Astrocyte (in vitro differentiated cells and primary cell): ENCODE measurements at places on chromosomes 2 and 18. TPM values are rescaled to one million over a fixed set of nuclear protein-coding genes. Genes with fewer than 3 reads are reported as not detected.

Gene SPP2
- not detected in 2 replicates for total RNA-seq

DNA sequence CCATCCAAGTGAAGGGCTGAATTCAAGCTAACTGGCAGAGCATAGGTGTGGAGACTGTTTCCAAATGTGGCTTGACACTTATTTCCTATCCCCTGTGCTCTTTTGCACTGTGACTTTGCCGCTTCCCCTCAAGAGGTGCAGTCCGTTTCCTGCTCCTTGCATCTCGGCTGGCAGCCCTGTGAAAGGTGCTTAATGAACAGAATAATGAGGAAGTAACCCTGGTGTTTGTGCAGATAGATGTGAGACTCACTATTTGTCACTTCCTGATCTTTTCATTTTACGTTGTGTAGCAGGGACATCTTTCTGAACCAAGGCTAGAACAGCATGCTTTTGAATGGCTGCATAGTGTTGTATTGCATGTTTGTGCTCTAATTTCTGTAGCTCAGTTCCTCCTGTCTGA, 60.8 kb downstream of the CEP192 start:
- peaks cover 46% of the 10 kb centered on the region for H3K36me3 ChIP-seq
- H3K4me3 ChIP-seq = no peak overlapping the region
- H3K27me3 ChIP-seq = no peaks in the 10 kb centered on the region
- no peak for DNase-seq

DNA sequence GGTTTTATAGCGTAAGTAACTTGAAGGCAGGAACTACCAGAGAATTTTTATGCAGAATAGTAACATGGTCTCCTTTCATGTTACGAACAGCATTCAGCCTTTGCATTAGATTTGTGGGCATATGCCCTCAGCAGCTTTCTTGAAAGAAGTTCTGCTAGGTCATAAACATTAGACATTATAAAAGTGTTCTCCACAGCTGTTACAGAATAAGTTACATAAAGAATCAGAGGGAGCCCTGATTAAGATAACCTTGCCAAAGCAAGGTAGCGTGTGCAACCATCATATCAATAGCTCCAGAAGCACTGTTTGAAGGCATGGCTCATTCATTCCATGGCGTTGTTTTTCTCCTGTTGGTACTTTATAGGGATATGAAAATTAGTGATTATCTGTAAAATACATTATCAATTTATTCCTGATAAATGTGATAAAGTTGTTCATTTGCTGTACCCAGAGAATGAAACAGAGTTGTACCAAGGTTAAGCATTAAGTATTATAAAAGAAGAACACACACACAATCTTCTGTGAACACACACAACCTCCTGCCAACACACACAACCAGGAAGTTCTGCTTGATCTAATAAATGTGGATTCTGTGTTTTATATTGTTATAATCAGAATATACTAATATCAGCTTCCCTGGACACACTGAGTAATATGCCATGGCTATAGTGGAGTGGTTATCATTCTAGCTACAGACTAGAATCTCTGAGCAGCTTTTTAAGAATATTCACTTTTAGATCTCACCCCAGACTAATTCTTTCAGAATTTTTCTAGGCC, 286.7 kb upstream of the SLC39A10 start:
- no peaks in the 10 kb centered on the region for H3K27me3 ChIP-seq
- no peak overlapping the region for H3K4me3 ChIP-seq
- H3K4me1 ChIP-seq = no peaks in the 10 kb centered on the region
- no peaks in the 10 kb centered on the region for H3K36me3 ChIP-seq
- H3K27ac ChIP-seq = no peak overlapping the region

DNA sequence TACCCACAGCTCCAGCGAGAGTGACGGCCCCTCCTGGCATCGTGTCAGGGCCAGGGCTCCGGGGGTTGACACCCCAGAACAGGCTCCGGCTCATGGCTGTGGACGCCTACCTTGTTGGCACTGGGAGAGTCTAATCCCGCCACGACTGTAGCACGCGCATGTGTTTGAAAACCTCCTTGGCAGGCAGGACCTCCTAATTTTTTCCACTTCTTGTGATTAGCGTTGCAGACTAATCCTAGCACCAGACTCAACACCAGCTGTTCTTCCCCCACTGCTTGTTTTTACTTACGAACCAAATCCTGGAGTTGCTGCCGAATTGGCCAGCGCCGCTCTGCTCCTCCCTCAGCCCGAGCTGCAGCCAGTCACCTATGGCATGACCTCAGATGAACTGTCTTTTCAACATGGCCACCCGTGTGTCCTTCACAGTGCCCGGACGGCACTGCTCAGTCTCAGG, 110.7 kb downstream of the KLHL29 start:
- H3K27me3 ChIP-seq = peaks cover 43% of the 10 kb centered on the region
- peaks cover 16% of the 10 kb centered on the region for H3K4me1 ChIP-seq
- no peaks in the 10 kb centered on the region for H3K36me3 ChIP-seq
- DNase-seq = no peak
- no peak overlapping the region for H3K27ac ChIP-seq

DNA sequence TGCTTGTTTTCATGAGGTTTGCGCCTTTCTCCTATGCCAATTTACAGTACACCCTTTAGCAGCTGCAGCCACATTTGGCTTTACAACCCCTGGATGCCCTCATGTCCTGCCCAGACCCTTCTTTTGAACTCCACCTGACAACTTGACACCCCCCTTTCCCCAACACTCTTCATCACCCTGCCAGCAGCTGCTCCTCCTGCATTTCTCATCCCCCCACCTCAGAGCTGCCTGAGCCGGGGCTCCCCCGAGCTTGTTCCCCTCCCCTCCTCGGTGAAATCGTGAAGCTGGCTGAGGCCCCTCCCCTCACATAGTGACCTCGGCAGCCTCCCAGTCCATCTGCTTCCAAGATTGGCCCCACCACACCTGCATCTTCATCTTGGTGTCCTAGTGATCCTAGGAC, 40.5 kb downstream of the LRRFIP1 start:
- H3K4me1 ChIP-seq = peaks cover 24% of the 10 kb centered on the region
- no peak overlapping the region for H3K27ac ChIP-seq
- H3K36me3 ChIP-seq = no peaks in the 10 kb centered on the region
- no peak for DNase-seq

DNA sequence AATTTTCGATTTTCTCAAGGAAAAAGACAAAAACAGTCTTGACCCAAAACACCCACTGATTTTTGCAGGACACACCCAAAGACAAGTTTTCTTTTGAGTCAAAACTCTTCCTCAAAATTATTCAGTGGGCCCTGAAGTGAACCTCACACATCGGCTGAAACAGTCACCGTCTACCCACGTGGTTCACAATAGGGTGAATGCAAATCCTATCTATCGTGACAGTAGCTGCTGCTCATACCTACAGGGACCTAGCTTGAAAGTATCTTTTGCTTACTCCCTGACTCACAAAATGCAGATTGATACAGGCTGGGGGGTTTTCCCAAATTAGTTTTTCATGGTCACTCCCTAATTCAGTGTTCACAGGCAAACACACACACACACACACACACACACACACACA, 10.7 kb upstream of the CD226 start:
- DNase-seq = no peak
- no peaks in the 10 kb centered on the region for H3K36me3 ChIP-seq
- no peaks in the 10 kb centered on the region for H3K27me3 ChIP-seq
- no peak overlapping the region for H3K27ac ChIP-seq

DNA sequence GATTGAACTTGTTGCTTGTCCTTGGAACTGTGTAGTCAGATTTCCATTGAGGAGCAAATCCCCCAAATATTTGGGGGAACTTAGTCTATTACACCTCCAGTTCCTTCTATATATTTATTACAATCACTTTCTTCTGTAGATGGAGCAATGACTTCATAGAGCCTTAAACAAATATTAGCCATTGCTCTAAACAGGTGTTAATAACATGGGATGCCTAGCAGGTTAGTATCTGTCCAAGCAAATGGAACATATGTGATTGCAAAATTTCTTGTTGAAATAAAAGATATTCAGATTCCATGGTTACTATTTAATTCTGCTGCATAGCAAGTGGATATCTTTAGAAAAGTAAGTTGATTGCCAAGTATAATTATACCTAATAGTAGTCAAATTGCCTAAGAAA, 207.6 kb upstream of the NABP1 start:
- no peaks in the 10 kb centered on the region for H3K4me1 ChIP-seq
- H3K27me3 ChIP-seq = no peaks in the 10 kb centered on the region
- DNase-seq = no peak
- H3K27ac ChIP-seq = no peak overlapping the region
- no peak overlapping the region for H3K4me3 ChIP-seq

GRCh38 chr18:55983433-55983832, 395.4 kb upstream of the TCF4 start:
- H3K36me3 ChIP-seq = no peaks in the 10 kb centered on the region
- no peak overlapping the region for H3K4me3 ChIP-seq
- no peaks in the 10 kb centered on the region for H3K27me3 ChIP-seq
- DNase-seq = peak; percentile 25
- H3K27ac ChIP-seq = no peak overlapping the region
- peaks cover 2% of the 10 kb centered on the region for H3K4me1 ChIP-seq

DNA sequence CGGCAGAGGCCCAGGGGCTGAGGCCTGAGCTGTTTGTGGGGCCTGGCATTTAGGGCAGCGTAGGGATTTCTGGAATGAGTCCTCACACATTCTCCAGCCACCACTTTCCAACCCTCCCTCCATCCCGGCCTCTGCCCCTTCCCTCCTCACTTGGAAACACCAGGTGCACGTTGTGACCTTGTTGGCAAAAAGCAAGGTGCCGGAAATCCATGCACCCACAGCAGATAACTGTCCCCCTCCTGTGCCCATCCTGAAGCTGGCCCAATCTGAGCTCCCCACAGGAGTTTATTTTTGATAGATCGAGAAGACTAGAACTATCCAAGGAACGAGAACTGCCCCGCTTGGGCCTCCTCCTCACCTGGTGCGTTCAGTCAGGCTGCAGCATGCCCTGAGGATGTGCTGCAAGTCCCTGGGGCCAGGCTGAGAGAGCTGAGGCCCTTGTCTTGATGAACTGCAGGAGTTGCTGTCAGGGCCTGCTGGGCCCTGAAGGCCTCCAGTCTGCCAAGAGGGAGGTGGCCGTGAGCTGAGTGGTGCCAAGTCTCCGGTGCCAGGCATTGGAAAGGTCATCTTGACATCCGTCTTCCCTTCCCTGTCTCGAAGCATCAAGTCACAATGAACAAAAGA, 55.8 kb downstream of the CTIF start:
- no peak overlapping the region for H3K27ac ChIP-seq
- DNase-seq = no peak
- H3K4me1 ChIP-seq = peaks cover 16% of the 10 kb centered on the region
- H3K4me3 ChIP-seq = no peak overlapping the region
- no peaks in the 10 kb centered on the region for H3K27me3 ChIP-seq

- no peak overlapping the region for H3K4me3 ChIP-seq
- H3K27me3 ChIP-seq = peaks cover 3% of the 10 kb centered on the region
- no peak overlapping the region for H3K27ac ChIP-seq
- H3K36me3 ChIP-seq = no peaks in the 10 kb centered on the region
Observed at GRCh38 chr18:10270151-10270571, 184.3 kb upstream of the APCDD1 start.

Gene MOB4
- total RNA-seq = 30.4 and 31.0 TPM in 2 replicates

Gene ANKRD53
- total RNA-seq = 0.94 and 1.1 TPM in 2 replicates

- H3K4me1 ChIP-seq = peaks cover 26% of the 10 kb centered on the region
- no peak for DNase-seq
- no peaks in the 10 kb centered on the region for H3K27me3 ChIP-seq
Observed at GRCh38 chr2:141493936-141494335, 636.9 kb downstream of the LRP1B start.

- H3K4me3 ChIP-seq = no peak overlapping the region
- DNase-seq = no peak
- no peaks in the 10 kb centered on the region for H3K27me3 ChIP-seq
- peak overlapping the region; percentile 91 for H3K27ac ChIP-seq
Observed at GRCh38 chr2:223725986-223726970, 111.1 kb downstream of the AP1S3 start.

- no peaks in the 10 kb centered on the region for H3K27me3 ChIP-seq
- no peak overlapping the region for H3K4me3 ChIP-seq
- DNase-seq = no peak
- no peaks in the 10 kb centered on the region for H3K4me1 ChIP-seq
Observed at GRCh38 chr2:143321994-143322393, 192.8 kb downstream of the ARHGAP15 start.

Gene CFAP210
- 0.20 TPM in 1 of 2 replicates, not detected in the other for total RNA-seq

DNA sequence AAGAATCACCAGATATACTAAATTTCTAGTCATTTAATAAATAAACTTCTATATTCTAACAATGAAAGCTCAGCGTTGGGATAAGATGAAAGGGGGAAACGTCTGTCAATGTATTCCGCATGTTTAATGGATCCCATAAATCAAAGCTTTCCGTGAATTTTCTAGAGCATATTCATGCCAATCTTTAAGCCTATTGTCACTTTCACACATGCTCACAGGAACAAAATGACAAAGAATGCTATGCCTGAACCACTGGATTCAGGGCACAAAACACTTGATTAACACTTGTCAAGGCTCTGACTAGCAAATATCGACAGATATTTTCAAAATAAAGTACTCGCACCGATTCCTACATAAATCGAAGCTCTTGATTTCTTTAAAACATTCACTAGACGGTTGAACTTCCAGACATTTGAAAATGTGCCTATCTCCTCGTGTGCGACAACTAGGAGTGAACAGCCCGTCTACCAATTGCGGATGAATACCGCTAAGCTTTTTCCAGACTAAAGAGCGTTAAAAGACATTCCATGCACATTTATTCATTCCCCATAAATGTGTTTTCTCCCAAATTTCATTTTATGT, 1.8 kb downstream of the TLK1 start:
- H3K4me3 ChIP-seq = peak overlapping the region; percentile 79
- no peaks in the 10 kb centered on the region for H3K4me1 ChIP-seq
- DNase-seq = no peak
- H3K36me3 ChIP-seq = no peaks in the 10 kb centered on the region

GRCh38 chr2:236211296-236211695, 43.1 kb upstream of the GBX2 start:
- H3K27ac ChIP-seq = no peak overlapping the region
- no peak for DNase-seq
- peaks cover 5% of the 10 kb centered on the region for H3K27me3 ChIP-seq
- no peaks in the 10 kb centered on the region for H3K36me3 ChIP-seq

DNA sequence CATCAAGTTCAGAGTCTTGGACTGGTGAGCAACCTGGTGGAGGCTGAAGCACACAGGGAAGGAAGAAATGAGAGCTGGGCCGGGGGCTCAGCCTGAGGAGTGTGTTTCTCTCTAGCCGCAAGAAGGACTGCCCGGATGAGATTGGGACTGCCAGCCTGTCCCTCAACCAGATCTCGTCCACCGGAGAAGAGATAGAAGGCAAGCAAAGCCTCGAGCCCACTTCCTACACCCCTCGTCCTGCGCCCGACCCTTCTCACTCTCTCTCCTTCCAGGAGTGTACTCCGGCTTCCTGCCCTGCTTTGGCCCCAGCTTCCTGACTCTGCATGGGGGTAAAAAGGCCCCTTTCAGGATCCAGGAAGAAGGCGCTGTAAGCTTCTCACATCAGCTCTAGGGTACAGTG, 26.2 kb downstream of the FER1L5 start:
- H3K4me1 ChIP-seq = peaks cover 14% of the 10 kb centered on the region
- H3K36me3 ChIP-seq = no peaks in the 10 kb centered on the region
- DNase-seq = no peak
- no peaks in the 10 kb centered on the region for H3K27me3 ChIP-seq
- H3K4me3 ChIP-seq = no peak overlapping the region
